CD4-positive, alpha-beta memory T cell (primary cell): ENCODE measurements at places on chromosomes 5 and 9.

DNA sequence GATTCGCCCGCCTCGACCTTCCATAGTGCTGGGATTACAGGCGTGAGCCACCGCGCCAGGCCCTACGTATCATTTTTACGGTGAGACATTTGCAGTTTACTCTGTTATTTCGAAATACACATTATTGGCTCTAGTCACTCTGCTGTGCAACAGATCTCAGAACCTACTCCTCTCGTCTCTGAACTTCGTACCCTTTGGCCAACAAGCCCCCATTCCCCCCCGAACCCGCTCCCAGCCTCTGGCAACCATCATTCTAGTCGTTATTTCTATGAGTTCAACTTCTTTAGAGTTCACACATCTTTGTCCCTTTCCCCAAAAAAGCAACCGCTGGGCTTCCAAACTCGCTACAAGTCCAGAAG lies 735 bp downstream of the PTGR1 start:
- DNase-seq, result peak; percentile 38

GRCh38 chr5:170268884-170269283 lies 28.7 kb downstream of the LCP2 start:
- DNase-seq, result no peak

DNA sequence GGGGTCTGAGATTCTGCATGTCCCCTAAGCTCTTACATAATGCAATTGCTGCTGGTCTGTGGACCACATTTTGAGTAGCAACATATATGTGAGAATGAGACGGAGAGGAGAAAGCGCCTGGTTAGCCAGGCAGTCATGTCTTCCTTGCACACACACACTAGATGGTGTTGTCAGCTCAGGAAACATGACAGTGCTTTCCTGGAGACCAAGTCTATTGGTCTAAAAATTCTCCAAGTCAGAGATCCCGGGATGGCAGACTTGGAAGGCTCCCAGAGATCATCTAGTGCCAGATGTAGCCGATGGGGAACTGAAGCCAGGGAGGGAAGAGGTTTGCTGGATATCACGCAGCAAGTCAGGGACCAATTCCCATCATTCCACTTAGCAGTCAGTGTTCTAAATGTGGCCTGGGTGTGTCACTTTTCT lies 53.4 kb downstream of the GALNT12 start:
- no peak for DNase-seq

DNA sequence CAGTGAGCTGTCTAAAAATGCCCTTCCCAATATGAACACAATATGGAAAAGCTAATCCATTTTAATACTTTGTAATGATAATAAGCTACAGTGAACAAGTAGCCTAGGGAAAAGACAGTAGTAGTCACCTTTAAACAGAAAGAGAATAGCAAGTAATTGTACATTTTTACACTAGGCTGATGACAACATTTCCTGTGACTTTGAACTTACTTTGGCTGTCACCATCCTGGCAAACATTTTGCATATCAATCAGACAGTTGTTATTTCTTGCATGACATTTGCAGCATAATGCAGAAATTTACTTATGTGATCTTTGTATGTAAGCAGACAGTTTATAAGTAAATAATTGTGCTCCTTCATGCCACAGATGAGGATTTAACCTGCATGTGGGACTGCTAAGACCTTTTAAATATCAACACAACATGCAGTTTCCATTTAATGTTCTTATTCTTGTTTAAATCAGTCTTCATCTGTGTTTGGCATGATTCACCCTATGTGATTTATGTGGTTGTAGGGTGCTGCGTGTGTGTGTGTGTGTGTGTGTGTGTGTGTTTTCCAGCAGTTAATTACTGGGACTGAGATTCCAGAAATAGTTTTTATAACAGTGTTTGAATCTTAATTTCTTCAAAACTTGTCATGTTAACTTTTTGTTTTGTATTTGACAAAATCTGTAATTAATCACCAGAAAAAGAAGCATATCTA lies 997.1 kb upstream of the ARRDC3 start:
- no peak for DNase-seq
